ENCODE measurements at places on chromosomes 16 and 17. TPM values are rescaled to one million over a fixed set of nuclear protein-coding genes. Genes with fewer than 3 reads are reported as not detected.
A peak's percentile ranks its signal among the peaks of the same experiment; 100 is the strongest.

GRCh38 chr17:14268264-14268663 is 31.6 kb upstream of the CDRT15 start:
- H3K27ac ChIP-seq = no peak overlapping the region
- H3K4me3 ChIP-seq = no peak overlapping the region
- no peak for DNase-seq

DNA sequence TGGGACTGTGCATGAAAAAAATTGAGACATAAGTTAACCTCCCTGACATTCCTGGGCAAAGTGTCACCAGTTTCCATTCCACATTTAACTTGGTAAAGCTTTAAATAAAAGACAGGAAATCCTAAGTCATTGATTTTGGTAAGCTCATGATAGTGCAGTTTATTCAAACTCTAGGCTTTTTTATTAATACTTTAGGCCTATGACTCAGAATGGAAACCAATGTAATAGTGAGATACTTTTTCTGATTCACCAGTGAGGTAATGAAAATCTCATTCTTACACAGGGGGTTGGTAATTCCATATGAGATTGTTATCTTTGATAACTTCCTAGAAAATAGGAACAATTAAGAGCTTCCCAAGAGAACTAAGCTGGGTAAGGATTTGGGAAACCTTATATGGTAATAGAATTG is 91.1 kb downstream of the NLK start:
- no peak overlapping the region for H3K4me3 ChIP-seq
- H3K27me3 ChIP-seq = no peaks in the 10 kb centered on the region
- peaks cover 19% of the 10 kb centered on the region for H3K4me1 ChIP-seq

DNA sequence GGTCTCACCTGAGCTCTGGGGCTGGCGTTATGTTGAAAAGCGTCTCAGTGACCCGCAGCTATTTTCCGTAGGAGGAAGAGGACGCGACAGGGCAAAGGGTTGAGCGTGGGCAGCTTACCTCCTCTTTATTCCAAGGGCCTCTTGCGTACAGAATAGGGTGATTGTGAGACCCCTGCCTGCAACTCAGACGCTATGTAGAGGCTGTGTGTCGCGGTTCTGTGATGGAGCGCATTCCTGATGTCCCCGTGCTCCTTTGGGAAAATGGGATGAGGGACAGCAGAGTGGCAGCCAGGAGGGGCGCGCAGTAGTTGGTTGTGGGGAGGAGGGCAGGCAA is 531 bp upstream of the CDH8 start:
- H3K4me1 ChIP-seq = no peaks in the 10 kb centered on the region
- no peak overlapping the region for H3K27ac ChIP-seq
- no peak for DNase-seq
- no peaks in the 10 kb centered on the region for H3K36me3 ChIP-seq
- H3K4me3 ChIP-seq = no peak overlapping the region

DNA sequence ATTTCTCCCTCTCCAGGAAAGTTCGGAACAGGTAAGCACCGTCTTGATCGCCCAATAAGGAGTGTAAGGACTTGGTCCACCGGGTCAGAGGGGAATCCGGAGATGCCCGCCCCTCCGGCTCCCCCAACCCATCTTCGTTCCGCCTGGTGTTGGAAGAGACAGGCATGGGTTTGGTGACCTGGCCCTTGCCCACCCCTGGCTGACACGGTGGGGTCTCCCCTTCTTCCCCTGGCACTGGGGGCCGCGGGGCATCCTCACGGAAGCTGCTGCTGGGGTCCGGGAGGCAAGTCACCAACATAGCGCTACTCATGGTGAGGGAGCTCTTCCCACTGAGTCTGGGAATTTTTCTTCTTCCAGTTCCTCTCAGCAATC is 3.2 kb downstream of the AXIN2 start:
- DNase-seq = no peak
- no peaks in the 10 kb centered on the region for H3K36me3 ChIP-seq
- H3K27me3 ChIP-seq = no peaks in the 10 kb centered on the region

DNA sequence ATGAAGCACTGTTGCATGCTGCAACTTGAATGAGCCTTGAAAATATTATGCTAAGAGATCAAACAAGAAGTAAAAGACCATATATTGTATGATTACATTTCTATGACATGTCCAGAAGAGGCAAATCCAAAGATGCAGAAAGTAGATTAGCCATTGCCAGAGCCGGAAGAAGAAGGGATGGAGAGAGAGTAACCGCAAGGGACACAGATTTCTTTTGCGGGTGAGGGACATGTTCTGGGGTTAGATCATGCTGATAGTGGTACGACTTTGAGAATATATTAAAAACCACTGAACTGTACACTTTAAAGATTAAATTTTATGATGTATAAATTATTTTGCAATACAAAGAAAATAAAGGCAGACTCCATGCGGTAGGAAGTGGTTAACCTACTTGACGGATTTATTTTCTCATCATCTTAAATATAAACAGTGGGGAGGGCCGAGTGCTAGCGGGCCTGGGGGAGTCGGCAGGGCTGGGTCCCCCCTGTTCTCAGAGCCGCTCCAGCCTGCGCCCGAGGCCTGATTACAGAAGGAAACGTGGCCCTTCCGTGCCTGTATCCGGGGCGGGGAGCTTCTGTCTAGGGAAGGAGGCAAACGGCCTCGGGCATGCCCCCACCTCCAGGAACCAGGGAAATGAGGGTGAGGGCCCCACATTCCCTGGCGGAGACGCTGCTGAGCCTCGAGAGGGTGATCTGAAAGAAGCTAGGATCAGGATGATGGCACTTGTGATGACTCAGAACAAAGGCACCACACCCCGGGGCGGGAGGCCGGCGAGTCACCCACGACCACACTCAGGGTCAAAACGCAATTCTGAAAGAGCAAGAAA is 48.0 kb downstream of the SHCBP1 start:
- no peak overlapping the region for H3K27ac ChIP-seq
- H3K4me3 ChIP-seq = no peak overlapping the region
- no peaks in the 10 kb centered on the region for H3K27me3 ChIP-seq

GRCh38 chr16:51391798-51392511 is 240.9 kb upstream of the SALL1 start:
- peak overlapping the region; percentile 88 for H3K27ac ChIP-seq
- no peaks in the 10 kb centered on the region for H3K36me3 ChIP-seq
- peak overlapping the region; percentile 31 for H3K4me3 ChIP-seq
- H3K27me3 ChIP-seq = no peaks in the 10 kb centered on the region
- DNase-seq = no peak
- peaks cover 19% of the 10 kb centered on the region for H3K4me1 ChIP-seq

GRCh38 chr16:968620-969019 is 2.2 kb downstream of the LMF1 start:
- H3K27ac ChIP-seq = no peak overlapping the region
- no peaks in the 10 kb centered on the region for H3K27me3 ChIP-seq
- H3K36me3 ChIP-seq = no peaks in the 10 kb centered on the region

Gene TMC6
- not detected for total RNA-seq
